ENCODE measurements at places on chromosomes 5 and 9.

GRCh38 chr5:170421826-170422225 lies 32.7 kb upstream of the KCNMB1 start:
- DNase-seq, result no peak

- DNase-seq, result no peak
These were observed 333.4 kb downstream of the ICE1 start for GRCh38 chr5:5755888-5756287.

DNA sequence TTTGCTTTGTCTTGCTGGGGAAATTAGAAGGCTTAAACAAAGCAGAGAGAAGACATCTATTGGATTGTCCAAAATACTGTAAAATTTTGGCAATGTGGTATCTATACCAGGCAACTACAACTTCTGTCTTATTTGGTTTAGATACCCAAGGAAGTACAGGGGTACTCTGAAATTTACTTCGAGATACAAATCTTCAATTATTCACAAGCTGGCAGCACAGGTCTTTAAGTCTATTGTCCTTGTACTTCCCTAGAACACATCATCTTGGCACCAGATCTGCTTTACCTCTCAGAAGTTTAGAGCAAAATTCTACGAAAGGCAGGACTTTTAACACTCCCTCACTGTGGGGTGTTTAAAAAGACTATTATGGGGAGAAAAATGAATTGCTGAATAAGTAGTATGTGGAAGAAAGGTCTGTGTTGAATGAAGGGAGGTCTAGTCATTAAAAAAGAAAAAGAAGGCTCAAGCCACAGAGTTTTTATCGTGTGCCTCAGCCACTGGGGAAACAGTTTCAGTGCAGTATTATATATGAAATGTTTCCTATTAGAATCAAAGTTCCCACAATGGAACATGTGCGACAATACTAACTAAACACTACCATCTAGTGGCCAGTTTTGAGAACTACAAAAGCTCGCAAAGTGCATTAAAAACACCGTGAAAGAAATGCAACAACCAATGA lies 93.7 kb downstream of the PDE4D start:
- peak; percentile 45 for DNase-seq

DNA sequence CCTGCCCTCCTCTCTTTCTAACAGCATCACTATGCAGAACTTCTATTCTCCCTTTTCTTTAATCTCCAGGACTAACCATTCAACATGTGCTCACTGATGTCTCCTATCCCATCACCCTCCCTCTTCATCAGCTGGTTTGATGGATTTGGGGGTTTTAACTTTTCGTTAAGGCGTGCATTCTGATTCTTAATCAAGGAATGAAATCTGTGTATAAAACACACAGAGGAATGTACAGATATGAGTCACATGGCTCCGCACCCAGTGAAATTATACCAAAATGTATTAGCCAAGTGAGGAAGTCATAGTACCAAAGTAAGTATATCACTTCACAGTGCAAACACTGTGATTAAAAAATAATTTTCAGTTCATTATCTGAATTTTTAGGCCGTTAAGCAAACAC lies 35.2 kb downstream of the MARCHF11 start:
- DNase-seq, result no peak

DNA sequence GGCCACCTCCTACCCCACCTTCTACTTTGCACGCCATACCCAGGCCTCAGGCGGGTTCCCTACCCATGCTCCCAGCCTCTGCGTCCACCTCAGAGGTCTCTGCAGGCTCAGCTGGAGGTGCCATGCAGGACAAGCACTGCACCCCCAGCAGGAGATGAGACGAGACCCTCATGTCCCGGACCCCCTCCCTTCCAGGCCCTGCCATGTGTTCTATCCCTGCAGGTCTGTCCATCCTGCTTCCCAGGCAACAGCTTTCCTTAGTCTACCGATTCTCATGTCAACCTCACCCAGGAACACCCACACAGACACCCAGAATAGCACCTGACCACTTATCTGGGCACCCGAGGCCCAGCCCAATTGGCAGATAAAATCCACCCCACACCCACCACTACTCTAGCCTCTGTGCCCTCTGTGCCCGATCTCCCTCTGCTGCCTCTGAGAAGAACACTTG lies 52.1 kb downstream of the SEMA4D start:
- no peak for DNase-seq

- no peak for DNase-seq
These were observed 822.6 kb downstream of the TLE1 start for GRCh38 chr9:80866576-80867227.

DNA sequence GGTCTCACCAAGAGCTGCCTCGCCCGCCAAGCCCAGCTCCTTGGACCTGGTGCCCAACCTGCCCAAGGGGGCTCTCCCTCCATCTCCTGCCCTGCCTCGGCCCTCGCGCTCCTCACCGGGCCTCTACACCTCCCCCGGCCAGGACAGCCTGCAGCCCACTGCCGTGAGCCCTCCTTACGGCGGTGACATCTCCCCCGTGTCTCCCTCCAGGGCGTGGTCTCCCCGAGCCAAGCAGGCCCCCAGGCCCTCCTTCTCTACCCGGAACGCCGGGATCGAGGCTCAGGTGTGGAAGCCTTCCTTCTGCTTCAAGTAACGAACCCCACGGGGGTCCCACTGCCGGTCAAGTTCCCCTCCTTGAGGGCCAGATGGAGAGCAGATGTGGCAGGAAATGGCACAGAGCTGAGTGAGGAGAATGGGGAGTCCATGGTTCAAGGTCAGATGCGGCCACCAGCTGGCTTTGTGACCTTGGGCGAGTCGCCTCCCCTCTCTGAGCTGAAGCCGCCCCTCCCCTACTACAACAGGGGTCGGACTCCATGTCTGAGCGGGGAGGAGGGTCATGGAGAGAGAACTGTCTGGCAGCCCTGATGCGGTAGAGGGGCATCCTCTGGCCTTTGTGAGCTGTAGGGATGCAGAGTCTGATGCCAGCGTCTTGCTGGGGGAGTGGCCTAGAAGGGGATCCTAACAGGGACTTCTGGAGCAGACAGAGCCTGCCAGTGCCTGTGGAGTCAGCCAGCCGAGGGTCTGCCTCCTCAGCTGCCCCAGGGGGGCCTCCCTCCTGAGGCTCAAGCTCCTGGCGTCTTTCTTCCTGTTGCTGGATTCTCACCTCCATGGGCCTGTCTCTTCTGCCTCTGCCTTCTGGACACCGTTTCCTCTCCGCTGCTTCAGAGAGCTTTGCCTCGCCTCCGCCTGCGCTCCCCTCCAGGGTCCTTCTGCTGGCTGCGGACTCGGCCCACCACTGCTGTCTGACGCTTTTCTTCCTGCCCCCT lies 9.9 kb downstream of the SYNPO start:
- DNase-seq, result no peak

- no peak for DNase-seq
These were observed 43.0 kb downstream of the PARP8 start for GRCh38 chr5:50709471-50709870.

GRCh38 chr9:107644733-107645463 lies 155.3 kb upstream of the KLF4 start:
- DNase-seq, result no peak

- no peak for DNase-seq
These were observed 66.1 kb downstream of the FGF1 start for GRCh38 chr5:142619815-142620214.

- DNase-seq, result no peak
These were observed 36.2 kb downstream of the TNFSF15 start for GRCh38 chr9:114769624-114770023.

DNA sequence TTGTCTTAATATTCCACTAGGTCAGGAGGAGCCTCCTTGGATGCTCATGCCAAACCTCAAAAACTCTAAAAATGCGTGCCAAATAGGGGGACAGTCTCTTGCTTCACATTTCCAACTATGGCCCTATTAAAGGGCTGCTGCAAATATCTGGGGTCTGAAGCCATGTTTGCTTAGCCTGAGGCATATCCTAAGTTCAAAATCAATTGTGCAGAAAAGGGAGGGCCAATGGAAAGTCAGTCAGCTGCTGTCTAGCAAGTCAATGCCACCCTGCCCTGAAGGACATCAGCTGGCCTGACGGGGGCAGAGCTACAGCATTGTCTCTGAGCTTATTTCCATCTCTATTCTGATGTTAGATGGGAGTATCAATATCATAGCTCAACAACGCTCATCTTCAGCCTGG lies 93.6 kb downstream of the SH3TC2 start:
- DNase-seq, result no peak

- DNase-seq, result no peak
These were observed 6.9 kb upstream of the OLFM1 start for GRCh38 chr9:135080286-135081263.

GRCh38 chr5:96008987-96009647 lies 47.5 kb upstream of the ELL2 start:
- DNase-seq, result no peak

- no peak for DNase-seq
These were observed 68.0 kb upstream of the PIP5K1B start for GRCh38 chr9:68637020-68637419.

- DNase-seq, result no peak
These were observed 18.7 kb downstream of the RASGRF2 start for GRCh38 chr5:80978772-80979317.

DNA sequence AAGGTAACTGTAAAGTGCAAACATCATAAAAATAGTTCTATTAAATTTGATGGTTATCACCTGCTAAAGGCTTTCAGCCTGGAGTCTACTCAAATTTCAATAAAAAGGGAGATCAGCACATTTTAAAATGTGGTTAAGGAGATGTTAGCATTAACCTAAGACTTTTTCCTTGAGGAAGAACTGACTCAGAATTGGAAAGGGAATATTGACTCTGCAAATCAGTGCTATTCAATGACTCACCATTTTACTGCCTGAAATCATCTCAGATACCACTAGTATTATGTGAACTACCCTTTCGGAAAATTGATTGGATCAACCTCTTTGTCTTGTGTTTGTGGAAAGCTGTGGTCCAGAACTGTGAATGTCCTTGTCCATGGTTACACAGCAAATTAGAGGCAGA lies 113.3 kb downstream of the ADRB2 start:
- no peak for DNase-seq

GRCh38 chr5:103424026-103424425 lies 138.6 kb downstream of the NUDT12 start:
- no peak for DNase-seq

GRCh38 chr9:134233022-134233421 lies 68.7 kb upstream of the RNU6ATAC start:
- DNase-seq, result no peak

DNA sequence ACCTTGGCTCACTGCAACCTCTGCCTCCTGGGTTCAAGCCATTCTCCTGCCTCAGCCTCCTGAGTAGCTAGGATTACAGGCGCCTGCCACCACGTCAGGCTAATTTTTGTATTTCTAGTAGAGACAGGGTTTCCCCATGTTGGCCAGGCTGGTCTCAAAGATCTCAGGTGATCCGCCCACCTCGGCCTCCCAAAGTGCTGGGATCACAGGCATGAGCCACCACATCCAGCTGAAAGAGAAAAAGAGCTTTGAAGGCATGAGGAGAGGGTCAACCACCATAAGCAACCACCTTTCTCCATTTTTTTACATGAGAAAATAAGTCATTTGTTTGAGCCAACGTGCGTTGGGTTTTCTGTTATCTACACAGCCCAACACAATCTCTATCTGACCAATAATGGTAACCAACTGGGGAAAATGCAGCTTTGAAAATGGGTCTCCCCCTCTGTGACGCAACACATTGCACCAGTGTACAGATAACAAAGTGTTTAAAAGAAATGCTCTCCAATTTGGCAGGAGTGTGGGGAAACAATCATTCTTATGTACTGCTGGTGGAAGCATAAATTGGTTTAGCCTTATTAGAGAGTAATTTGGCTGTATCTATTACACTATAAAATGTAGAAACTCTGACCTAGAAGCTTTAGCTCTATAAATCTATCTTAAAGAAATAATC lies 45.8 kb upstream of the ZBTB43 start:
- DNase-seq, result no peak

- no peak for DNase-seq
These were observed 61.1 kb downstream of the GNA14 start for GRCh38 chr9:77587042-77587441.

DNA sequence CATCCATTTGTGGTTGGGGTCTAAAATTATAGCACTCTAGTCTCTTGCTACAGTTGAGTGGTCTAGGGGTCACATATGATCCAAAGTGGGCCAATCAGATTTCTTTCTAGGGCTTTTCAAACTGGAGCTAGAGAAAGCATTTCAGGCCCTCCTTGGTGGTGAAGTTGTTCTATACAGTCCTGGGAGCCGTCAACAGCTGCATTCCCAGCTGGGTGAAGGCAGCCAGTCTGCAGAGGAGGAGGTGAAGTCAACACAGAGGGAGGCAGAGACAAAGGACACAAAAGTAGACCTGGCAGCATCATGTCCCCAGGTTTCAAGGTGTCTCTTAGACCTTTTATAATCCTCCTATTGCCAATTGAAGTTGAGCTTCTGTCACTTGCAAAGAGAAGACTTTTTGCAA lies 518.2 kb downstream of the BNC2 start:
- no peak for DNase-seq

DNA sequence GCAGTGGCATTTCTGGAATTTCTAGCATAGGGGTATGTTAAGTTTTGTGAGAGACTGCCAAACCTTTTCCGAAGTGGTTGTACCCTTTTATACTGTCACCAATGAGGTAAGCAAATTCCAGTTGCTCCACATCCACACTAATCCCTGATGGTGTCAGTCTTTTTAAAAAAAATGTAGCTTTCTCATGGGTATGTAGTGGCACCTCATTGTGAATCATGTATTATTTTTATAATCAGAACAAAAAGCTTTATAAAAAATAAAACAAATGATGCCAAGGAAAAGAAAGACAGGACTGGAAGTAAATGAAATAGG lies 93.4 kb upstream of the CLINT1 start:
- DNase-seq, result no peak

DNA sequence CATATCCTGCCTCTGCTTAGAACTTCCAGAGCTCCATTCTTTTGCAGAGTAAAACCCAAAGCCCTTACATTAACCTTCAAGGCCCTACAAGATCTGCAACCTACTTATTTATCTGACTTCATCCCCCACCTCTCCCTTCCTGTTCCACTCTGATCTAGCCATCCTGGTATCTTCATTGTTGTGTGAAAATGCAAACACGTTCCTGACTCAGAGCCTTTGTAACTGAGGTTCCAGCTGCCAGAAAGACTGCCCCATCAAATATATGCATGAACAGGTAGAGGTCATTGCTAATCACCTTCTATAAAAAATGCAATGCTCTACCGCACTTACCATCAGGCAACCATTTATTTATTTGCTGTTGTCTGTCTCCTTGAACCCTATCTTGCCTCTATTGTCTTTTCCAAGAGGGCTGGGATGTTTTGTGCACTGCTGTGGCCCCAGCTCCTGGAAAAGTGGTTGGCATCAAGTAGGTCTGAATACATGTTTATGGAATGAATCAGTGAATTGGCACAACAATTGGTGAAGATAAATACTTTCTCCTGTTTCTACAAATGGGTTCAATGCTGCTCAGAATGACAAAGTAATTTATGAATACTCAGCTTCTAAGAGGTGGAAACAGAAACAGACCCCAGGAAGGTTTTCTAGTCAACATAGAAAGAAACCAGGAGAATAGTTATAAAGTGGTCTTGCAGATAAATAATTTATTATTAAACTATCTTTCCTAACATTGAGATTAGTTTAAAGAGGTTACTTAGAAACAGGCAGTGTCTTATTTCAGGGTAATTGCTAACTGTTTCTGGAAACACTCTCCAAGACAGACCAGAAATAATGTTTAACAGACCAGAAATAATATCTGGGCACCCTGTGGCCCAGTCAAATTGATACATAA lies 230.6 kb upstream of the CD180 start:
- DNase-seq, result no peak

GRCh38 chr5:116944183-116944582 lies 369.6 kb upstream of the SEMA6A start:
- DNase-seq, result no peak

- no peak for DNase-seq
These were observed 11.6 kb downstream of the DAB2IP start for GRCh38 chr9:121662891-121663580.
